Upper lobe of left lung (tissue), 6 donors: ENCODE measurements at places on chromosomes 7 and 10. TPM values are rescaled to one million over a fixed set of nuclear protein-coding genes. Genes with fewer than 3 reads are reported as not detected.

- no peak for DNase-seq
Observed at GRCh38 chr7:152937282-152937681, 177.7 kb downstream of the ACTR3B start.

- DNase-seq, result no peak
Observed at GRCh38 chr7:155885167-155886155, 73.2 kb upstream of the SHH start.

TMEM229A gene
- not detected for total RNA-seq

DNA sequence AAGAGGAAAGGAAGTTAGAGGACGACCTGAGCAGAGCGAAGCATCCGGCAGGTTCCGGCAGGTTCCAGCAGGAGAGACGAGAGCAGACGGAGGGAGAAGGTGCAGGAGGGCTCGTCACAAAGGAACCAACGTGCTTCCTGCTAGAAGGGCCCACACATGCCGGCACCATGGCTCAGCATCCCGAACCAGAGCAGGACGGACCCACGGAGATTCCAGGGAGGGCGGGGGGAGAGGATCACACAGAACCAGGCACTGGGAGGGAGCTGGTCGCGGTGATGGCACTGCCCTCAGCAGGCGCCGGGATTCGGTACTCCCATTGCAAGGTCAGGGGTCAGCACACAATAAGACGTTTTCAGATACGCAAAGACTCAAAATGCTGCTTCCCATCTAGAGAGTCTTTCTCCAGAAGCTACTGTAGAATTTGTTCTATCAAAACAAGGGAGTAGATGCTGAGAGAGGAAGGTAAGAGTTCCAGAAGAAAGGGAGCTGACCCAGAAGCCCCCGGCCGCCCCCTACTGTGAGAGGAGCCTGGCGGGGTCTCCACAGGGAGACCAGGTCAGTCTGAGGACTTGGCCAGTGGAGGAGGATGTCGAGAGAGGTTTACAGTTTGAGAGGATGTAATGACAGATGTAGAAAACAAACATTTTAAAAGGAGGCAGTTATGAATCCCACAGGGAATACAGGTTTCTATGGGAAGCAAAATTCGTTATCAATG is 23.6 kb upstream of the PWWP2B start:
- DNase-seq, result no peak

GIMAP4 gene
- total RNA-seq, result 34.0 TPM

DNA sequence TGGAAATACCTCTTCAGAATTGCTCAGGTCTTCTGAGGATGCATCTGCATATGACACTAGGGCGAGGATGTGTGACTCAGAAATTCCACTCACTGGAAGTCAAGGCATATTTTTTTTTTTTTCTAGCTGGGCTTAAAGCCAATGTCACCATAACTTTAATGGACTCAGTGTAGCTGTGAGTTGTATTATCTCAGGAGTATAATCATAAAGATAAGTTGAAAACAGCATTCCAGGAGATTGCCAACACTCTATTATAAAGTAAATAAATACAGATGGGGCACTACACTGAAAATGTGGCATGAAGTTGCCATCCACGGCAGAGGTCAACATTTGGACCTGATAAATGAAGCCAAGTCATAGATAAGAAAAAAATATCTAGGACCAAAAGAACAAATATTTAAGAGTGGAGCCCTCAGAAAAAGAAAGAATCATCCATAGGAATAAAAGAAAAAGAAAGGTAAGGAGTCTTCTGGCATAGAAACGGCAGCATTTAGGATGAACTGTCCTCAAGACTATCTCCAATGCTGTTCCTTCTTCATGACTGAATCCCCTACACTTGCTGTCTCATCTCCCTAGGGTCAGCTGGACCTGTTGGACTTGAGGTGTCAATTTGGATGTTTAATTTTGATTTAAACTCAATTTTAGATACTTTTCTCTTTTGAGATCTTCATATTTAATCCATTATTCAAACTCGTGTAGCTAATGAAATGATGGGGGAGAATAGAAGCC is 72.9 kb upstream of the CAV2 start:
- DNase-seq, result no peak

DNA sequence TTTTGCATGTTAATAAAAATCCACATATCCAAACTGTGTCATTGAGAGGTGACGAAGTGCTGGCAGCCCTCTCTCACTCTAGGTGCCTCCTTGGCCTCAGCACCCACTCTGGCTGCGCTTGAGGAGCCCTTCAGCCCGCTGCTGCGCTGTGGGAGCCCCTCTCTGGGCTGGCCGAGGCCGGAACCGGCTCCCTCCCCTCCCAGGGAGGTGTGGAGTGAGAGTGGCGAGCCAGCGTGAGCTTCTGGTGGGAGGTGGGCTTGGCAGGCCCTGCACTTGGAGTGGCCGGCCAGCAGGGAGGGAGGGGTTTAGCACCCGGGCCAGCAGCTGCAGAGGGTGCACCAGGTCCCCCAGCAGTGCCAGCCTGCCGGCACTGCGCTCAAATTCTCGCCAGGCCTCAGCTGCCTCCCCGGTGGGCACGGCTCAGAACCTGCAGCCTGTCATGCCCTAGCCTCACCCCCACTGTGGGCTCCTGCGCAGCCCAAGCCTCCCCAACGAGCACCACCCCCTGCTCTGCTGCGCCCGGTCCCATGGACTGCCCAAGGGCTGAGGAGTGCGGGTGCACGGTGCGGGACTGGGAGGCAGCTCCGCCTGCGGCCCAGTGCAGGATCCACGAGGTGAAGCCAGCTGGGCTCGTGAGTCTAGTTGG is 11.1 kb downstream of the YAE1 start:
- DNase-seq, result peak; percentile 69

FAM180A gene
- 1.0 TPM for total RNA-seq

CHN2 gene
- total RNA-seq, result 13.2 TPM

- DNase-seq, result no peak
Observed at GRCh38 chr10:6027929-6028328, 34.2 kb downstream of the IL2RA start.

GRCh38 chr7:11689096-11689495 is 142.9 kb downstream of the THSD7A start:
- DNase-seq, result no peak

ATOH7 gene
- not detected for total RNA-seq

GRCh38 chr10:1003884-1004670 is 15.8 kb downstream of the GTPBP4 start:
- DNase-seq, result no peak

CTAGE15 gene
- 0.20 TPM for total RNA-seq

DNA sequence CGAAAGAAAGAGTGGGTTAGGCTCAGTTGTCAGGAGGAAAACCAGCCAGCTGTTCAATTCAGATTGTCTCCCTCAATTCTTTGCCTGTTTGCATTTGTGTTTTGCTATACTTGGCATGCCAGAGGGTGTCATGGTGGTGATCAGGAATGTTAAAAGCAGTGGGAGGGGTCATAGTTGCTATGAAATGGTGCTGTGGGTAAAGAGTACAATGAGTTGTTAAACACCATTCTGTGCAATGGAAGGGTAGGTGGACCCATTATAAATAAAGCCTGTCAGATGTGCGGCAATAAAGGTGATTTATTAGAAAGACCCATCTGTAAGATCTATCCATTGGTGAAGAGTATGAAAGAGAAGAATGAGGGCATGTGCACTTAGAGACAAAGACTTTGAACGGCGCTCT is 82.2 kb downstream of the MRPL32 start:
- DNase-seq, result no peak

- DNase-seq, result no peak
Observed at GRCh38 chr10:17353568-17354300, 100.7 kb downstream of the ST8SIA6 start.

GRCh38 chr7:542713-543500 is 23.3 kb upstream of the PDGFA start:
- DNase-seq, result no peak
